Dorsolateral prefrontal cortex (tissue), 122 donors: ENCODE measurements at places on chromosomes 3 and 15.

- DNase-seq = no peak
Measured at GRCh38 chr3:39434574-39434973, 28.1 kb downstream of the RPSA start.

- no peak for DNase-seq
Measured at GRCh38 chr15:57563416-57563815, 28.3 kb upstream of the MYZAP start.

DNA sequence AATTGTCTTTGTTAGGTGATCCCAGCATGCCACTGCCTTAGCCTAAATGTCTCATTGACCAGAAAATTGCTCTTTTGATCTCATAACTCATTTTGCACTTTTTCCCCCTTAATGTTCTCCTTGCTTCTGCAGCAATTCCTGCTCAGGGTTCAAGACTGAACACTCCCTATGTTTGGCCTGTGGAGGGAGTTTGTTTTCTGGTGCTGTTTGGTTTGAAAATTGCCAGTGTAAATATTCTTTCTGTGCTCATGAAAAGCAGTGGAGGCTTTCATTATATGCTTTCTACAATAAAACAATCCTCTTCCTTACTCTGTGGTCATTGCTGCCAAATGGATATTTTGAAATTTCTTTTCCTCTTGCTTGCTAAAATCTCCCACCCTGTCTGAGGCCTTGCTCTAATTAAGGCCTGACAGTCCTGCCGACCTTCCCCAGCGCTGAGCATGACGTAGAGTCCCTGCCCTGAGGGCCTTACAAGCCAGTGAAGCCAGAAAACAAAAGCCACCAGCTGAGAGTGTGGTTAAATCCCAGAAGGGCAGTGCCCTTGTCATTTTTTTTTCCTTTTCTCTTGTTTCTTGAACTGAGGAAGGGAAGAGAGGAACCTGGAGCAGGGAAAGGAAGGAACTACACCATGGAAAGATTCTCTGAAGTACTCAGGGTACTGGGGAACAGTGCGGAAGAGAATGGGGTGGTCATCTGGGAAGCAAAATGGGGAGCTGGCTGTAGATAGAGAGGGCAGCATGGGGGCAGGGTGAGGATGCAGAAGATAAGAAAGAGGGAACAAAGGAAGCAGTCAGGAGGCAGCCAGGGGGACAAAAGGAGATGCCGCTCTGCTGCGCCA lies 24.8 kb downstream of the ZBTB38 start:
- DNase-seq = no peak

- DNase-seq = no peak
Measured at GRCh38 chr15:46996359-46996758, 720.9 kb upstream of the SEMA6D start.

- no peak for DNase-seq
Measured at GRCh38 chr3:11346416-11346815, 74.2 kb downstream of the ATG7 start.

DNA sequence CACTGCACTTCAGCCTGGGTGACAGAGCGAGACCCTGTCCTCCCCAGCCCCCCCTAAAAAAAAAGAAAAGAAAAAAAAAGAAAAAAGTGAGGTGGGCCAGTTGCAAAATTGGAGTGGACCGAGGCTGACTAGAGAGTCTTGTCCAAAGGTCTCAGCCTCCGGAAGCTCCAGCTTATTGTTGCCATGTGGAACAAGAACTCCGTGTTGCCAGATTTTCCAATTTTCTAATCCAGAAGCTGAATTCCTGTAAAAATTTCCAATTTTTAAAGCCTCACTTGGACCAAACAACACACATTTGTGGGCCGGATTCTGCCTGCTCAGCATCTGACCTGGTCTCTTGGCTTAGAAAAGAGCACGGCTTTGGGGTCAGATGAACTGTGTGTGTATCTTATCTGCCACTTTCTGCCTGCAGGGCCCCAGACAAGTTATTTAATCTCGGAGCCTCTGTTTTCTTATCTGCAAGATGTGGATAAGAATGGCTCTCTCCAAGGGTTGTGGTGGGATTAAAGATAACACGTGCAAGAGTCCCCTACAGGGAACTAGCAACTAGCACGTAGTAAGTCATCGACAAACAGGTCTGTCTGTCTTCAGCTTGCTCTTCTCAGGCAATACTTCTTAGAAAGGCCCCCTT lies 73.7 kb upstream of the TLE3 start:
- no peak for DNase-seq

DNA sequence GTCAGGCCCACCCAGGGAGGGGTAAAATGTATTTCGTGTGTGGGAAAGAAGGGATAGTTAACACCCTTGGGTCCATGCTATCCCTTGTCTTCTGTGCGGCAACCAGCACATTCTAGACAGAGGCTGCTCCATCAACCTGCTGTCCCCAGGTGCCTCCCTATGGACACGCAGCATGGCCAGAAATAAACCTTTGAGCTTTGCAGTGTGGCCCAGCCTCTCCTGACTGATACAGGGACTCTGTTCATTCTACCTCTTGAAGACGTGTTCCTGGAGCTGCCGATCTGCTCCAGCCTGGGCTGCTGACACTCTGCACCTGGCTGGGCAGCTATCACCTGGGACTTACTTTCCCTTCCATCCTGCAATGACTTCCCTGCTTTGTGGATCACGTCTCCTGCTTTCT lies 4.1 kb upstream of the KLF13 start:
- no peak for DNase-seq

DNA sequence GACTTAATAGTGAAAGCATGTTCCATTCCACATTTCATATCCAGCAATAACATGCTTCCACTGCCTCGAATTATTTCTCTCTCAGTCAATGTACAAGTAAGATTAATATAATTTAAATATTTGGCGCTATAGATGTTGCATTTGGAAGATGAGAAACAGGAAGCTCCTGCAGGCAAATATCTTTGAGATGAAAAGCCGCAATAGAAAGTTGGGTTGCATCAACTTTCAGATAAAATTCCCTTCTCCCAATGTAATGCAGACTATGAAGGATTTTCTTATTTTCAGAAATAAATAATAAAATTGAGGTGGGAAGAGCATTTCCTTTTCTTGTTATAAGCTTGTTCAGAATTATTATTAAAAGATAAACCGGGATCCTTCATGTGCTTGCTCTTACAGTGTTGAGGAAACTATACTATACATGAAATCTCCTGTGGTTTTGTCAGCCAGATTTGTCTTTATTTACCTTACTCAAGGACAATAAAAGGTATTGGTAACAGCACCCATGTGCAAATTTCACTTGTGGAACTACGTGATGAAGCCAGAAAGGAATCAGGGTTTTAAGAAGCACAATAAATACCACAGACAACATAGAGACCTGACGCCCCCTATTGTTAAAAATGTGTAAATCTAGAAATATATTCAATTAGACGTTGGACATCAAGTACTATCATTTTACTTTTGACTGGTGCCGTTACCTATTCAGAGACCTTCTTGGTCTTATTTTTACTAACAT lies 307.0 kb downstream of the ARPP21 start:
- DNase-seq = no peak

- no peak for DNase-seq
Measured at GRCh38 chr15:73994912-73995622, 551 bp downstream of the PML start.

GRCh38 chr3:54966979-54967378 lies 39.1 kb upstream of the LRTM1 start:
- no peak for DNase-seq

DNA sequence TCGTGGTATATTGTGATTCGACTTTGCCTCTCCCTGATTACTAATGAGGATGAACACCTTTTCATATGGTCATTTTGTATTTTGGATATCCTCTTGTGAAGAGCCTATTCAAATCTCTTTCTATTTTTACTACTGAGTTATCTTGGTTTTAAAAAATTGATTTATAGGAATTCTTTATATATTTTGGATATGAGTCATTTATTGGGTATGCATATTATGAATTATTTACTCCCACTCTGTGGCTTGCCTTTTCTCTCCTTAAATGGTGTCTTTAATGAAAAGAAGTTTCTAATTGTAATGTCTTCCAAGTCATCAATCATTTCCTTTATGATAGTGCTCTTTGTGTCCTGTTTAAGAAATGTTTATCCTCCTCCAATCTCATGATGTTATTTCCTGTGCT lies 191.5 kb upstream of the DPH6 start:
- no peak for DNase-seq

GRCh38 chr3:14899993-14900618 lies 47.3 kb upstream of the NR2C2 start:
- DNase-seq = no peak

- no peak for DNase-seq
Measured at GRCh38 chr3:53773021-53773436, 73.2 kb downstream of the CHDH start.

GRCh38 chr3:68855620-68856019 lies 76.7 kb downstream of the TAFA4 start:
- no peak for DNase-seq

DNA sequence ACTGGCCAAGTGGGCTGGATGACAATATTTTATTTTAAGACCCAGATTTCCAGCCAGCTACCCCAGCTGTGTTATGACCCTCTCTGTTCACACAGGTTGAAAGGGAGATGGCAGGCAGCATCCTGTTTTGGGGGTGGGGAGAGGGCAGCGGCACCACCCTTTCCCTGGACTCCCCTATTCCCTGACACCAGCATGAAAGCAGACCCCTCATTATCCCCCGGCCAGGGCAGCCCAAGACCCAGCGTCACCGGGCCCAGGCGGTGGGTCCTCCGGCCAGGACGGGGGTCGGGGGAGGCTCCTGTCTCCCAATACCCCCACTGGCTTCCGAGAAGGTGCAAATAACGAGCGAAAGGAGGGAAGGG lies 127.6 kb upstream of the MEF2A start:
- no peak for DNase-seq
